ENCODE measurements at places on chromosomes 5 and 9.

DNA sequence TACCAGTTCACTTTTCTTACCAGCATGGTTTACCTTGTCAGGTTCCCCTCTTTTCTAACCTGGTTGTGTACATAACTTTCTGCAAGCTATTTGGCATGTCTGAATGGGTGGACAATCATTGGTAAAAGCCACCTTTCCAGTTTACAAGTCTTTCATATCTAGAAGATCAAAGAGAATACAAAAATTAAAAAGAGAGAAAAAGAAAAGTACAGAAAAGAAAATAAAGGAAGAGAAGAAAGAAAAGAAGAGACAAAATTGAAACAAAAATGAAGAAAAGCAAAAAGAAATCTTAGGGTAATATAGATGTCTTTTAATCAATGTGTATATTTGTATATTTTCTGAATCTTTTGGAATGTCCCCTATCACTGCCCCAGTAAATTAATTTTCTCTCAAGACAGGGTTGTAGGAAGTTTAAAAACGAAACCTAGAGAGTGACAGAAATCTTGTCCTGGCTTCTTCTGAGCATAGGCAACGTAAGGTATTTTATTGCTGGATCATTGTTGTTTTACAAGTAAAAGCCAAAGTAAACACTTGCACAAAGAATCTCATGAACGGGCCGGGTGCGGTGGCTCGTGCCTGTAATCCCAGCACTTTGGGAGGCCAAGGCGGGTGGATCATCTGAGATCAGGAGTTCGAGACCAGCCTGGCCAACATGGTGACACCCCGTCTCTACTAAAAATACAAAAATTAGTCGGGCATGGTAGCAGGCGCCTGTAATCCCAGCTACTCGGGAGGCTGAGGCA is 98.7 kb upstream of the IFNE start:
- no peak for DNase-seq

- DNase-seq, result no peak
These were observed 291.1 kb upstream of the TUT7 start for GRCh38 chr9:86645303-86645702.

GRCh38 chr9:69857828-69858227 is 37.2 kb downstream of the CFAP95 start:
- no peak for DNase-seq

DNA sequence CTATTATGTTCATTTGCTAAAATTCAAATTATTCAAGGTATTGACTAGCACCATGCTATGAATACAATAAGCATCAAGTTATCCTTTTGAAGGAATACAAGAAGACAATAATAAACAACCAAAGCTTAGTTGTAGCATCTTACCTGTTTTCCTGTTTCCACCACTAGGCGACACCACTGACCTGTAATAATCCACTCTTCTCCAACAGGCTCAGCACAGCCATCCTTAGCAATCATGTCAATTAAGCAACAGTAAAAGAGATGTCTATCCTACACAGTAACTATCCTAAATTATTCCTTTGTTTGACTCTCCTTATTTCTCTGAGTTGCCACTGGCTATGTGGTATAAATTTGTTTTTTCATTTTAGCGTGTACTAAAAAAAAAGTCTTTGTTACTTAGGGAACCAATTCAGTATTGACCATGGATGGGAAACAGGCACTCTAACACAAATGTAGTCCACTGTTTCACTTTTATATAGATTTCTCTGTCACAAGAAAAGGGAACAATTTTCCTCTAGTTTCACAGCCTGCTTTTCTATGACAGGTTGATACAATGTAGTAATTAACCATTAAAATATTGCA is 46.2 kb downstream of the PCA3 start:
- DNase-seq, result no peak

GRCh38 chr9:2299156-2299842 is 284.2 kb downstream of the SMARCA2 start:
- DNase-seq, result no peak

DNA sequence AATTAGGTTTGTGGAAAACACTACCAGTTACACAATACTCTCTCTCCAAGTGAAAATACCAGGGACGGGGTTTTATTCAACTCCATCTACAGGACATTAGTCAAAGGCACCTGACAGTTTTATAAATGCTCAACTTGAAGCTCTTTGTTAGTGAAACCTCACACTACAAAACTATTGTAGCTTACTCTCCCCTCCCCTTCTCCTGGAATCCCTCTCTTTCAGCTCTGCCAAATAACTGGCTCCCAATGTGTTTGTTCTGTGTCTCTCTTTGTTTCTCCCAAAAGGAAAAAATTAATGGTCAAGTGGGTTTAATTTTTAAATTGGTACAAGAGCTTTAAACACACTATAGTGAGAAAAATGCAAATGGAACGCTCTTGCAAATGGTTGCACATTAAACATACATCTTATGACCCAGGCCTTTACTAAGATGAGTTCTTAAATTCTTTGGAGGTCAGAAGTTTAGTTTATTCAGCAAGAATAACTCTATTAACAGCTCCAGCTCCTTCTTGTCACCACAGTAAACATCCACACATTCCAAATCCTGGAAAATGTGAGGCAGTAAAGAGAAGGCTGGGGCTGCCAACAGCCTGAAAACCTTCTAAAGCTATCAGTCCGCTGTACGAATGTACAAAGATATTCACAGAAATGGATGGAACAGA is 48.4 kb downstream of the ZNF608 start:
- no peak for DNase-seq

DNA sequence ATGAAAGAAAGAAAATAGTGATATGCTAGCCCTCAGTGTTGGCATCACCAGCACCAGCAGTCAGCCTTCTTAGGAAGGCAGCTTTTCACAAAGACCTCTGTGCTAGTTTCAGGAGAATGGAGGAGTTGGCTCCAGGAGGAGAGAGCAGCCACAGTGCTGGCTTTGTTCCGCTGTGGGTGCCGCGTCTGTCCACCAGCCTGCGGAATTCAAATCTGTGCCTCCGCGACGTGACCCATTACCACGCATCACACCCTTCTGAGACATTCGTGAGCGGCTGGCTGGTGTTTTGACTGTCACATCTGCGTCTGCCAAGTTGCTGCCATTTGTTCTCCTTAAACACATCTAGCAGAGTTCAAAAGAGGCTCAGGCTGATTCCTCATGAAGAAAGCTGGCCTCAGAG is 34.4 kb downstream of the SNX18 start:
- no peak for DNase-seq

DNA sequence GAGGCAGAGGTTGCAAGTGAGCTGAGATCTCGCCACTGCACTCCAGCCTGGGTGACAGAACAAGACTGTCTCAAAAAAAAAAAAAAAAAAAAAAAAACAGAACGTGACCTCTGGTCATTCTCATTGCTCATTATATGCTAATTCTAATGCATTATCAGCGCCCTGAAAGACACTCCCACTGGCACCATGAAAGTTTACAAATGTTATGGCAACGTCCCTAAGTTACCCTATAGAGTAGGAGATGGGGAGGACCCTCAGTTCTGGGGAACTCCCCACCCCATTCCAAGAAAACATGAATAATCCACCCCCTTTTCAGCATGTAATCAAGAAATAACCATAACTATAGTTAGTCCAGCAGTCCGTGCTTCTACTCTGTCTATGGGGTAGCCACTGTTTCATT is 48.9 kb upstream of the DENND4C start:
- no peak for DNase-seq

DNA sequence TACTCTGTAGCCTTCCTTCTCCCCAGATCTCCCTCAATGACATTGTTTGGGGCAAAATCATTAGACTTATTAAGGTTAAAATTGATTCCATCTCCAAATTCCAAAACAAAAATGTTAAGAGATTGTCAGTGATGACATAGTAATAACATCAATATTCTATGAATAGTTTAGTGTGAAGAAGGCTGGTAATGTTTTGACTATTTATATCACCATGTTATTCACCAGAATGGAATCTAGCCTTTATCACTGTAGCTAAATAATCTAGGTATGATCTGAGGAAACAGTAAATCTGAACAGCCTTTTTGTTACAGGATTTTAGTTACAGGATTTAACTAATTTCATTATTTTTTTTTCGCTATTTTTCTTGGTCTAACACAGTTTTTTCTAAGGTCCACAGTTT is 929 bp upstream of the PLPP6 start:
- no peak for DNase-seq

DNA sequence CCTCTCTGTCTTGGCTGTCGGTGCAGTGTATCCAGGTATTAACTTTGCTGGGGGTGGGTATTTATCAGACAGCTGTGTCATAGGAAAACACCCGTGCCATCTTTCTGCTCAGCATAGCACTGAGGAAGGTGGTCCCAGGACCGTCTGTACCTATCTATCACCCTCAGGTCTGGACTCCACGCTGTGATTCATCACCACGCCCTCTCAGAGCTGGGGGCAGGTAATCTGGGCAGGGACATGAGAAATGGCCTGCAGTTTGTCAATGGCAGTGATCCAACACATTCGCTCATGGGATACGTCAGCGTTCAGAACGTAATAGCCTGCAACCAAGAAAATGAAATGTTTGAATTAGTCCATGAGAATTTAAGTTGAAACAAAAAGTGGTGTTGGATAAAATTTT is 151.6 kb upstream of the MAP1B start:
- DNase-seq, result no peak

- DNase-seq, result no peak
These were observed 775.9 kb upstream of the CDH9 start for GRCh38 chr5:27814286-27814685.
